ENCODE measurements at places on chromosomes 5 and 9.

- DNase-seq, result no peak
Measured at GRCh38 chr5:53418409-53418808, 62.0 kb upstream of the FST start.

DNA sequence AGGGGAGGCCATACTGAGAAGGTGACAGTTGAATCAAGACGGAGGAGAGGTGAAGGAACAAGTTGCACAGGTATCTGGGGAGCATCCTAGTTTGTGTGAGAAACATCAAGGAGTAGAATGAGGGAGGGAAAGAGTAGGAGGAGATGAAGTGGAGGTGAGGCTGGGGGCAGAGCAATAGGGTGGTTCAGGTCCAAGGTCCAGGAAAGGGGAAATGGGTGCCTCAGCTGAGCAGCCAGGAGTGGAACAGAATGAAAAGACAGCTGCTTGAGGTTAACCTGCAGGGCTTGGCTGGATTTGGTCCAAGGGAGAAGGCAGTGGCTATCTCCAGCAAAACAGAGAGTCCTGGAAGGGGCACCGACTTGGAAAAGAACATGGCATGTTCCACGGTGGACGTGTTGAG, 5.3 kb downstream of the SLC1A1 start:
- DNase-seq, result no peak

DNA sequence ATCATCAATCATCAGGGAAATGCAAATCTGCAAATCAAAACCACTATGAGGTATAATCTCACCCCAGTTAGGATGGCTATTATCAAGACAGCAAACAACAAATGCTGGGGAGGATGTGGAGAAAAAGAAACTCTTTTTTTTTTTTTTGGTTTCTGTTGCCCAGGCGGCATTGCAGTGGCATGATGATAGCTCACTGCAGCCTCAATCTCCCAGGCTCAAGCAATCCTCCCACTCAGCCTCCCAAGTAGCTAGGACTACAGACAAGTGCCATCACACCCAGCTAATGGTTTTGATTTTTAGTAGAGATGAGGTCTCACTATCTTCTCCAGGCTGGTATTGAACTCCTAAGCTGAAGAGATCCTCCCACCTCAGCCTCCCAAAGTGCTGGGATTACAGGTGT, 5.4 kb upstream of the CNTRL start:
- no peak for DNase-seq

DNA sequence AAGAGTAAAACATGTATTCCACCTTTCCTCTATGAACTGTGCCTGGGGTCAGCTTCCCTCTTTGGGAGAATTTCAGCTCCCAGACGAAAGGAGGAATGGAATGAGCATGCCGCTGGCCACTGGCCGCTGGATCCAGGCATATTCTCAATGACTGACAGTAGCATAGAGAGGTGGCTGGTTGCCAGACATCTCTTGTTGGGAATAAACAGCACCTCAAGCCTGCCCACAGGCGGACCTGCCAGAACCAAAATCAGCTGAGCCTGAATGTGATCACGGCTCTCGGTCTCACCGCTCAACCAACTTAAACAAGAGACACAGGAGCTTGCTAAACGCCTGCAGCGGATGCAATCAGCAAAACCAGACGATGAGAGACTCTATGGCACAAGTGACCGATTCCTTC, 20.6 kb downstream of the TBC1D9B start:
- no peak for DNase-seq

- no peak for DNase-seq
Measured at GRCh38 chr5:172166030-172166826, 21.8 kb downstream of the STK10 start.

DNA sequence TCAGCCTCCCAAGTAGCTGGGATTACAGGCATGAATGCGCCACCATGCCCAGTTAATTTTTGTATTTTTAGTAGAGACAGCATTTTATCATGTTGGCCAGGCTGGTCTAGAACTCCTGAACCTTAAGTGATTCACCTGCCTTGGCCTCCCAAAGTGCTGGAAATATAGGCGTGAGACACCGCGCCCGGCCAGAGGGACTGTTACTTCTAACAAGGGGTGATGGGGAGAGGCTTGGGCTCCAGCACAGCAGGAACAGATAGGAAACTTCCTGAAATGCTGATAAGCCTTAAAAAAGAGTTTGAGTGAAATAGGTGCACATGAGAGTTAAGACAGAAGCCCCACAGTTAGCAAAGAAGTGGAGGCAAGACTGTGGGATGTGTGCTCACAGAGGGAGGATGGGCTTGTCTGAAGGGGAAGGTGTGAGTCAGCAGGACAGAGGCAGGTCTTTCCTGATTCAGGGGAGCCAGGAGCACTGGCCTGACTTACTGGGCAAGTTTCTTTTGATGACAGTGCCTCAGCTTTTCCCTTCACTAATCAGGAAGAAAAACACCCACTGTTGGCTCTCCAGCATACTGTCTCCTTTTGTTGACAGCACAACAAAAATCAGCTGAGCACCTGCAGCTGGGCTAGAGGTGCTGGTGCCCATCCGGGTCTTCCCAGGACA, 68.4 kb downstream of the RAD23B start:
- DNase-seq, result no peak

DNA sequence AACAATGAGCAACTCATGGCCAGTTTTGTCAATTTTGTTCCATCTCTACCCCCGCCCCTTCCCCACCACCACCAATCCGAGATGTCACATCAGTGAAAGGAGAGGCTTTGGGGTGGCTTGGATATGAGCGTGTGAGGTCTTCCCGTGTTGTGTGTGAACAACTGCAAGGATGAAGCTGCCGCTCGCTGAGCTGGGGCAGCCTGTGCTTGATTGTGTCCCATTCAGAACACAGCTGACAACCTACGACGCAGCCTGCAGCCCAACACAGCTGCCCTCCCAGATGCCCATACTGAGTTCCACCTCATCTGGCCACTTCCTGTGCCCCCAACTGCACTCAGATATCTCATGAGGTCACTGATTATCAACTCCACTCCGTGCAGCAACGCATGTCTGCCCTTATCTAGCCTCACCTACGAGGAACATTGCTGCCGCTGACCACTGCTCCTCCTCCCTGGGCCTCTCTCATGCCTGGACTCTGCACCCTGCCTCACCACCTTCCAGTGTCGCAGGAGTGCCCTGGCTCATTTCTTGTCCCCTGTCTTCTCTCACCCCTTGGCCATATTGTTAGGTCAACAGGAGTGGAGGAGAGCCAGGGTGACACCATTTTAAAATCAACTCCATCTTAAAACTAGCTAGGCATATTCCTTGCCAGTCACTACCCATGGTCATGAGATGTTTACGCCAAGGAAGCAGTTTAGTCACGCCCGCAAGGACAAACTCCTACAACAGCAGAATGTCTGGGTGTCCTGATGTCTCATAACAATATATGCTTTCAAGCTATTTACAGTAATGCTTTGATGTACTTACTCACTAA, 7.3 kb upstream of the IL4 start:
- DNase-seq, result no peak

DNA sequence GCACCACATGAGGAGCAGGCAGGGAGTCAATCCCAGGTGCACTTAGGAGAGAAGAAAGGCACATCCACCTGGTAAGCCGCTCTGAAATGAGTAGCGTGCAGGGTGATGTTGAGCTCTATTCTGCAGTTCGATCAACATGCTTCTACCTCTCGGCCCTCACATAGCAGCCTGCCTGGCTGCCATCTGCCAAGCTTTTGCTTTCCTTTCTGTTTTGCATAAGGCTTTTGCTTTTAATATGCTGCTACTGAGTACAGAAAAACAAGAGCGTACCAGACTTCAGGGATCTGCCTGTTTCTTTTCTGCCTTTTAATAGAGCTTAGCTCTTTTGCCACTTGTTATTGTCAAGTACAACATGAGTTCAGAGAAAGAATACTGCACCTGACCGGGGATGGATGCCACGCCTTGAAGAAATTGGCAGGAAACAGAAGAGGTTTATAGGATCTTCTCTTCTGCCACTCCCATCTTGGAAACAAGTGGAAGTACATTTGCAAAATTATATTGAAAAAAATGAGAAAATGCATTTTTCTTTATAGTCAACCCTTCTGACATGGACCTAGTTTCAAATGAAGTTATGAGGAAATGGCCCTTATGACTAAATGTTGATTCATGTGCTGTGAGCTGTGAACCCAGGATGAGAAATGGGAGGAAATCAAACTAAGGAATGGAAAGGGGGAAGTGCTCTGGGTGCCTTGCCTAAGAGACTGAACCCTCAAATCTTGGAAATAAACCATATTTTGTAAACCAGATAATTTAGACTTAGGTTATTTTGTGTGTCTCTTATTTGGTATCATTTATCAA, 4.0 kb upstream of the FCHO2 start:
- DNase-seq, result no peak

GRCh38 chr9:696332-697323, 144.9 kb upstream of the DMRT1 start:
- DNase-seq, result no peak

DNA sequence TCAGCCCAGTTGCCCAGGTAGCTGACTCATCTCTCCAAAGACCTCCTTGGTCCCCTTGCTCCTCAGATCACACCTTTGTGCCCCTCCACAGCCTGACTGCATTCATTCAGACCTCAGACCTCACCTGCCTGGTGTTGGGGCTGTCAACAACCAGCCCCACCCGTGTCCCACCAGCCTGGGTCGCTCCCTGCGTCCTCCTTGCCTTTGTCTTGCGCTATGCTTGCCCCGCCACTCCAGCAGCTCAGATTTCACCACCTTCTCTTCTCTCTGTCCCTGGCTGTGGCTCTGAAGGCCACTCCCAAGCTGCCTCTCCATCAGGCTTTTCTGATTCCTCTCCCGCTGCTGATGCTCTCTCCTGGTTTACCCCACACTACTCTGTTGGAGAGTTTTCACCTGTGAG, 103.5 kb downstream of the MVB12B start:
- DNase-seq, result no peak
